Dermis microvascular lymphatic vessel endothelial cell (primary cell): ENCODE measurements at places on chromosomes 11 and 22.
A peak's percentile ranks its signal among the peaks of the same experiment; 100 is the strongest.

DNA sequence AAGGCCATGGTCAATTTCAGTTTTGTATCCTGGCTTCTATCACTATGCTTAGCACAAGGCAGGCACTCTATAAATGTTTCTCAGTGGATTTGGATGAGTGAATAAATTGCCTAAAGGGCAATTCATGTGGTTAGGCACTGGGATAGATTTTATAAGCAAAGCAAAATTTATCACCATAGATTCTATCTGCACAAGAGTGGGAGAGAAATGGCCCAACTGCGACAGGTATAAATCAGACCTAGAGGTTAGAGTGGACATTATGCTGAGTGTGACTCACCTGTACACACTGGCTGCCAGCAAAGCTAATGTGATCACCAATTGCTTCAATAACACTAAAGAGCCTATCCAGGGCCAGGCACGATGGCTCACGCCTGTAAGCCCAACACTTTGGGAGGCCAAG is 514.0 kb downstream of the BUD13 start:
- DNase-seq: no peak

DNA sequence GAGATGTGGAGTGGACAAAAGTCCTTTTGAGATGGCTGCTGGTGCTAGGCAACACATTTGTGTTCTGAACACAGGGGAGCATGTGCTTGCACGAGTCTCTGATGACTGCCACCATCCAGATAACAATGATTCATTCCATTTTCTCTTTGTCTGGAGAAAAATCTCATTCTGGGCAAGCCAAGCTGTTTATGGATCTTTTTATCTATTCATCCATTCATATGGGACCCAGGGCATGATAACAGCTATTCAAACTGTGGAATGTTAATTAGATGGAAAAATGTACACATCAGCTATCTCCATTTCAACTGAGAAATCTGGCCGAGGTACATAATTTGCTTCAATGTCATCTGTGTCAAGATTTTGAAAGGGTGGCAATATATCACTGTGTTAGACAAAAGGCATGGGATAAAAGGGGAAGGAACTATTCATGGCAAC is 117.5 kb upstream of the ZBED5 start:
- no peak for DNase-seq

GRCh38 chr11:104679258-104679657 is 219.0 kb downstream of the CASP12 start:
- no peak for DNase-seq

DNA sequence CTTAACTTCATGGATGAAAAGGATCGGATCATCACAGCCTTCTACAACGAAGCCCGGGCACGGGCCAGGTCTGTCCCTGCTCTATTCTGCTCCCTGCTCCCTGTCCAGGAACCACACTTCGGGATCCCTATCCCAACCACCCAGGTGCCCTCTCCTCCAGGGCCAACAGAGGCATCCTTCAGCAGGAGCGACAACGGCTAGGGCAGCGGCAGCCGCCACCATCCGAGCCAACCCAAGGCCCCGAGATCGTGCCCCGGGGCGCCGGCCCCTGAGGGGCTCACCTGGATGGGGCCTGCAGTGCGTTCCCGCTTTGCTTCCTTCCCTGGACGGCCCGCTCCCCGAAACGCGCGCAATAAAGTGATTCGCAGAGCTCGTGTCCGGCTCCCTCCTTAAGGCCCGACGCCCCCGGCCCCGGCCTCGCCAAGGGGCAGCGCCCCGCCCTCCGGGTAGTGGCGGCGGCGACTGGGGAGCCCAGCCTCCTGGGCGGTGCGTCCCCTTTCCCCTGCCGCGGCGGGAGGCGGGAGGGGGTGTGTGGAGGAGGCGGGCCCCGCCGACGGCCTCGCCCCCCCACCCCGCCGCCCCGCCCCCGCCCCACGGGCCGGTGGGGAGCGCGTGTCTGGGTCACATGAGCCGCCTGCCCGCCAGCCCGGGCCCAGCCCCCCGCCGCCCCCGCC is at the start of gene VEGFB:
Gene VEGFB (plus strand): TSS at position 672 of the 674 bp plus-strand sequence. CDS start 250 bp downstream, outside the sequence.
- DNase-seq: peak; percentile 78

GRCh38 chr11:83643115-83643514 is 356.9 kb upstream of the CCDC90B start:
- DNase-seq: no peak

DNA sequence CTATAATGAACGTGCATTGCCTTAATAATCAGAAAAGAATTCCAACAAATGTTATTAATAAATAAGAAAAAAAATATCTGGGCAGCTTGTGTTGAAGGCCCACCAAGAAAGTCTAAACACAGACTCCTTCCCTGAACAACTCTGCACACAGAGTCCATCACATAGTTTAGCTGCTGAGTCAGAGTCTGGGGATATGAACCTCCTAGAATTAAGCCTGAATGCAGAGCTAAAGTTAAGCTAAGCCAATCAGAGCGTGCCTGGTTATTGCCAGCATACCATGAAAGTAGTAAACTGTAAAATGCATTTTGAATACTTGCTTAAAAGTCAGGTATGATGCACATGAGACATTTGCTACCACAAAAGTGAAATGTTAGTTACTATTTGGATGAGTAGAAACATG is 25.6 kb upstream of the TENM4 start:
- DNase-seq: no peak

DNA sequence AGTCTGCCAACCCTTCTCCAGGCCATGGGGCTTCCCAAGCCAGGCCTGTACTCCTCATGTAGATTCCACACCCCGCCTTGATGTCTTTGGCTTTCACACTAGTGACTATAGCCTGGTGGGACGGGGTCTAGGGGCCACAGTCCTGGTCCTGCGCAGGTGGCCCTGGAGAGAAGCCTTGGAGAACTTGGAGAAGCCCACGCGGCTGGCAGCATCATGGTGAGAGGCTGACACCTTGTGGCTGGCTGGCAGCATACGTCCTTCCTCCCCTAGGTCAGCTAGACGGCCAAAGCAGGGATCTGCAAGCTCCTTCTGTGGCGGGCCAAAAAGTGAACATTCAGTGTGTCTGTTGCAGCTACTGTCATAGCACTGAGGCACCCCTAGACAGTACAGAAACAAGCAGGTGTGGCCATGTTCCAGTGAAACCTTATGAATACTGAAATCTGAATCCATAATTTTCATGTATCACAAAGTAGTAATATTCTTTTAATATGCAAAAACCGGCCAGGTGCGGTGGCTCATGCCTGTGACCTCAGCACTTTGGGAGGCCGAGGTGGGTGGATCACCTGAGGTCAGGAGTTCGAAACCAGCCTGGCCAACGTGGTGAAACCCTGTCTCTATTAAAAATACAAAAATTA is 42.0 kb downstream of the FAM83F start:
- peak; percentile 82 for DNase-seq

DNA sequence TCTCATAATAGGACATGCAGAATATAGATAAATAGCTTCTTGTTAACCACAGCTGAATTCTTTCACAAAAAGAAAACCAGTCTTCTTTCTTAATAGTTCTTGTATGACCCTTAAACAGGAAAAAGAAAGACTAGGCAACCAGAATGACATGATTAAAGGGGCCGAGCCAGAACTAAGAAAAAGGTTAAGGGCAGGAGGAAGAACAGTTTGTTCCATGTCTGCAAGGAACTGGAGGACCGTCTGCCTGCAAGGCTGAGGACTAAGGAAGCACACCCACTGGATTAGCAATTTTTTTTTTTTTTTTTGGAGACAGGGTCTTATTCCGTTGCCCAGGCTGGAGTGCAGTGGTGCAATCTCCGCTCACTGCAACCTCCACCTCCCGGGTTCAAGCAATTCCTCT is 26.0 kb upstream of the TMPRSS5 start:
- no peak for DNase-seq

- no peak for DNase-seq
Observed at GRCh38 chr11:96579656-96580055, 189.8 kb downstream of the JRKL start.

- DNase-seq: no peak
Observed at GRCh38 chr11:60343094-60343704, 16.1 kb downstream of the MS4A6E start.

- no peak for DNase-seq
Observed at GRCh38 chr11:119886667-119887230, 157.7 kb upstream of the NECTIN1 start.

GRCh38 chr22:42648368-42649245 is 585 bp downstream of the CYB5R3 start:
- DNase-seq: peak; percentile 69

DNA sequence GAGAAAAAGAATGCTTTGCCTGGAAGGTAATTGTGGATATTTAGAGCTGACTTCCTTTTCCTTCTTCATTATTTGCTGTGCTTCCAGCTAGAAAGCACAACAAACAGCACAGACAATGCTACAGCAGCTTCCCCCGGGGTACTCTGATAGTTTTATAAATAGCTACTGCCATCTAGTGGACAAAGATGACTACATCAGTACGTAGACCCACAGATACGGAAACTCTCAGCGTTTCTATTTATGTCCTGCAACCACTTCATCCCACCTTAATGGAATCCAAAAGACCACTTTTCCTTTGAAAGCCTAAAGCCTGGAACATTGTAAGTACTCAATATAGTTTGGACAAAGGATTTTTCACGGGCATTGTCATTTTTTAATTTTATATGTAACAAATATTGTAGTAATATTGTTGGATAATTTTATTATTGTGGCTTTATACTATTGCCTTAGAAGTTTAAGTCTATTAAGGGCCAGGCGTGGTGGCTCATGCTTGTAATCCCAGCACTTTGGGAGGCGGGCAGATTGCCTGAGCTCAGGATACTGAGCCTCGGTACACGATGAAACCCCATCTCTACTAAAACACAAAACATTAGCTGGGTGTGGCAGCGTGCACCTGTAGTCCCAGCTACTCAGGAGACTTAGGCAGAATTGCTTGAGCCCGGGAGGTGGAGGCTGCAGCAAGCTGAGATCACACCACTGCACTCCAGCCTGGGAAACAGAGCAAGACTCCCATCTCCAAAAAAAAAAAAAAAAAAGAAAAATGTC is 7.5 kb downstream of the HSPA8 start:
- peak; percentile 74 for DNase-seq
